ENCODE measurements at places on chromosomes 16 and 17. TPM values are rescaled to one million over a fixed set of nuclear protein-coding genes. Genes with fewer than 3 reads are reported as not detected.

DNA sequence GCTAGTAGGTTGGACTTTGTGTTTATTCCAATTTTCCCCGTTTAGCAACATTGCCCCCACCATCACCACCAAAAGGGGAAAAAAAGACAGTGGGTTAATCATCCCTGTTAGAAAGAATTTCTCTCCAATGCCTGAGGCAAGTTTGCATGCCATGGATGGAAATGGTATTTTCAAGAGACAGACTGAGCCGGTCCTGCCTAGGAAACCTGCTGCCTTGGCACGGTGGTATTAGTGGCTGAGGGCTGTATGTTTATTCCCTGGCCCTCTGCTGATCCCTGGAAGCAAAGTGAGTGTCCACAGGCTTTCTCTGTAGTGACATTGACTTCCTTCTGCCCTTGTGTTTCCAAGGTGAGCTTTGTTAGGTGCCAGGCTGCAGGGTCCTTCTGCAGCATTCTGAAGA, 427.0 kb upstream of the RBFOX1 start:
- no peaks in the 10 kb centered on the region for H3K27me3 ChIP-seq
- no peak overlapping the region for H3K4me3 ChIP-seq
- no peak for DNase-seq
- H3K4me1 ChIP-seq, result no peaks in the 10 kb centered on the region

DNA sequence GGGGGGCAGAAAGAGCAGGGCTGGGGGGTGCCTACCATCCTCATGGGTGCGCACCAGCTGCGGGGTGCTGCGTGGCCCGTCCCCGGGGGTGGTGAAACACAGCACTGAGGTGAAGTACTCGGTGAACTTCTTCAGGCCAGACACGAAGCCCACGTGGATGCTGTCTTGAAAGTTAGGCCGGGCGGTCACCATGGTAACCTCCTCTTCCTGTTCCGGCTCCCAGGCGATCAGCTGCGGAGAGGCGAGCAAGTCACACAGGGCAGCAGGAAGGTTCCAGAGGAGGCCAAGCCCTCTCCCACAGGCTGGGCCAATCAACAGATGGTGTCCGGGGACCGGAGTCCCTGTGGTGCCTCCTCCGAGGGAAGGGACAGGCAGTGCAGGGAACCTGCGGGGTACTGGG, 90.1 kb upstream of the CDC42EP4 start:
- H3K27me3 ChIP-seq, result peaks cover 20% of the 10 kb centered on the region
- DNase-seq, result no peak
- no peaks in the 10 kb centered on the region for H3K4me1 ChIP-seq

The TAC4 gene
- total RNA-seq, result not detected

The FOXN1 gene
- total RNA-seq, result not detected

- no peak for DNase-seq
- peaks cover 2% of the 10 kb centered on the region for H3K27me3 ChIP-seq
- H3K36me3 ChIP-seq, result no peaks in the 10 kb centered on the region
- H3K27ac ChIP-seq, result peak overlapping the region; percentile 83
- peak overlapping the region; percentile 49 for H3K4me3 ChIP-seq
Observed at GRCh38 chr17:31744511-31744951, 114.5 kb downstream of the COPRS start.

The TBC1D3E gene
- not detected for total RNA-seq

All from HFFc6 (cell line).